ENCODE measurements at places on chromosomes 4 and X. TPM values are rescaled to one million over a fixed set of nuclear protein-coding genes. Genes with fewer than 3 reads are reported as not detected.

The RADX gene
- total RNA-seq: not detected

The NIPAL1 gene
- total RNA-seq: 1.1 TPM

The UGT2B11 gene
- not detected for total RNA-seq

The CT47B1 gene
- total RNA-seq: not detected

The ODAPH gene
- not detected for total RNA-seq

The SRPX2 gene
- total RNA-seq: 16.8 TPM

The NSDHL gene
- 20.0 TPM for total RNA-seq

The PAGE3 gene
- total RNA-seq: not detected

The HOPX gene
- total RNA-seq: not detected

The PAGE1 gene
- not detected for total RNA-seq

The BEND2 gene
- total RNA-seq: not detected

All from HFFc6 (cell line).